Glutamatergic neuron (in vitro differentiated cells): ENCODE measurements at places on chromosomes 12 and 14. TPM values are rescaled to one million over a fixed set of nuclear protein-coding genes. Genes with fewer than 3 reads are reported as not detected.

GOLT1B gene
- 42.2 TPM for total RNA-seq

ATP5MC2 gene
- total RNA-seq: 283 TPM

WNT1 gene
- total RNA-seq: not detected

DNA sequence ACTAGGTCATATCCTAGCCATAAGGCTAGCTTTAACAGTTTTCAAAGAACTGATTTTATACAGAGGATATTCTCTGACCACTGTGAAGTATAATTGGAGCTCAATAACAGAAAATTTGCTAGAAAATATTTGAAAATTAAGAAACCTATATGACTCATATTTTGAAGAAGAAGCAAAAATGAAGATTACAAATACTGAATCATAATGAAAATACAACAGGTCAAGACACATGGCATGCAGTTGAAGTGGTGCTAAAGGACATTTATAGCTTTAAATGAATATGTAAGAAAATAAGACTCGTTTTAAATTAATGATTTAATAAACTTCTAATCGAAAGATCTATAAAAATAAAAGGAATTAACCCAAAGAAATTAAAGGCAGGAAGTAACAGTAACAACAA, 1234.6 kb downstream of the SLC16A7 start:
- no peak for DNase-seq

- DNase-seq: no peak
These were observed 6.7 kb upstream of the DNAAF2 start for GRCh38 chr14:49641697-49642129.

DNA sequence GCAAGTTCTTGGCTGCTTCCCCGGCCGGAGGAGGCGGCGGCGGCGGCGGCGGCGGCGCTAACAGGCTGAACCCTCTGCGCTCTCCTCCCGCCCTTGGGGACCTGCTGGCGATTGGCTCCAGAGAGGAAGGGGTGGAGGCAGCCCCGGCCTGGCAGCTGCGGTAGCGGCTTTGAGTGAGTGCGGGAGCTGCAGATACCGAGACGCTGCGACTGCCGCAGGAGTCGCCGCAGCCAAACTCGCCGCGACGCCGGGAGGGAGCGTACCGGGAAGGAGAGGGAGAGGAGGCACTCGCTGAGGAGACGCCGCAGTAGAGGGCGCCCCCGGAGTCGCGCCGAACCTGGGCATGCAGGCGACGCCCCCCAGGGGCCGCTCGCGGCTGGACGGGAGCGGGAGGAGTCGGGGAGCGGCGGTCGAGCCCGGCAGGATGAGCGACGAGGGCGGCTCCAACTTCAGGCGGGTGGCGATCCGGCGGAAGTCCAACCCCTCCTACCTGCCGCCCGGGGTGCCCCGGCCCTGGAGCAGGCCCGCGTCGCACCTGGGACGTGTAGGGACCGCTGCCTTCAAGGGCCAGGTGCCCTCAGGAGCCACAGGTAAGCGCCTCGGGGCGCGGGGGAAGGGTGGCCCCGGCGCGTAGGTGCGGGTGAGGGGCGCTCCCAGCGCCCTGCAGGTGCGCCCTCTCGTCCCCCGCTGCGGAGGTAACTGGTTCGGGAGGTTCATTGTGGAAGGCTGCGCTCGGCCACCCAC, at the start of gene FGD4:
Gene FGD4, plus strand, starts transcription at position 189 of the 744 bp plus-strand sequence.
- peak; percentile 86 for DNase-seq

GRCh38 chr12:20601668-20602280, 93.4 kb upstream of the SLCO1C1 start:
- no peak for DNase-seq

DAO gene
- total RNA-seq: not detected

ADAMTS20 gene
- 7.0 TPM for total RNA-seq

DIO2 gene
- total RNA-seq: 1.5 TPM

GRCh38 chr12:23473071-23473470, 476.4 kb downstream of the SOX5 start:
- DNase-seq: no peak

HCFC2 gene
- total RNA-seq: 25.1 TPM

DNA sequence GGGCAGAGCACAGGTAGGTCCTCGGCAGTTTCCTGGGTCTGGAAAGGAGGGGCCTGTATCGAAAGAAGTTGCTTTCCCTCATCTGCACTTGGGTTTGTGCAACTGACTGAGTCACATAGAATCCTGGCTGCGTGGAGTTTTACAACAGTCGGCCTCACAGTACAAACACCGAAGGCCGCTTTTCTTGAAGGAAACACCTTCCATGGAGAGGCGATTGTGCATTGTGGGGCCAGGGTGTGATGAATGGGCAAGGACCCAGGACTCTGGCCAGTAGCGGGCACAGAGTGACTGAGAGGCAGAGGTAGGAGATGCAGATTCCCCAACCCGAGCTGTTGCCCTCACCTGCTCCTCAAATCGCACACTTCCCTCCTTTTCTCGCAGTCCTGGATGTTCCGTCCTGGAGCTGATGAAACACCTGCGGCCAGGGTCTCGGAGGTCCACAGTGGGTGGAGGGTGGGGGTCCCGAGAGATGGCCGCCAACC, 7.7 kb downstream of the CCND2 start:
- DNase-seq: no peak

DNA sequence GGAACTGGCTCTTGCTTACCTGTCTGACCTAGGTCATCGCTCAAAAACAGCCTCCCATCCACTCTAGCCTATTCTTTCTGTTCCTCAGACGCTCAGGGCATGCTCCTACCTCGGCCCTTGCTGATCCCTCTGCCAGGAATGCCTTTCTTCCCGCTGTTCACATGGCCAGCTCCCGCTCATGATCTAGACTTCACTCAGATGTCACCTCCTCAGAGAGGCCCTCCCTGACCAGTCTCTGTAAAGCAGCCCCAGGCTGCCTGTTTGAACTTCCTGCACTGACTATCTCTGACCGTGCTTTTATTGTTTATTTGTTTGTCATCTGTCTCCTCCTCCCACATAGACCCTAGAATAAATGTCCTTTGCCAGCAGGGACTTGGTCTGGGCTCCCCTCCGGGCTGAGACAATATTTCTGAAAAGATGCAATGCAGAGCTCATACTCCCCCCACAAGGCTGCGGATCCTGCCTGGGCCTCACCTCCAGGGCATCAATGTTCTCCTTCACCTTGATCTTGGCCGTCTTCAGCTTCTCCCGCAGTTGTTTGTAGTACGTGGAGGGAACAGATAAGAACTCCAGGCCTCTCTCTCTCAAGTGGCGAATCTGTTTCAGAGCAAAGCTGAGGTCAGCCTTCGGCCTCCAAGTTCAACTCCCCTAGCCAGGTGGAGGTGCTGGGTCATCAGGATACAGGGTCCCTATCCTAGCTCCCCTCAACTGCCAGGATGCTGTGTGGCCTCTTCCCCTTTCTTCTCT, 15.2 kb downstream of the HPD start:
- no peak for DNase-seq

DNA sequence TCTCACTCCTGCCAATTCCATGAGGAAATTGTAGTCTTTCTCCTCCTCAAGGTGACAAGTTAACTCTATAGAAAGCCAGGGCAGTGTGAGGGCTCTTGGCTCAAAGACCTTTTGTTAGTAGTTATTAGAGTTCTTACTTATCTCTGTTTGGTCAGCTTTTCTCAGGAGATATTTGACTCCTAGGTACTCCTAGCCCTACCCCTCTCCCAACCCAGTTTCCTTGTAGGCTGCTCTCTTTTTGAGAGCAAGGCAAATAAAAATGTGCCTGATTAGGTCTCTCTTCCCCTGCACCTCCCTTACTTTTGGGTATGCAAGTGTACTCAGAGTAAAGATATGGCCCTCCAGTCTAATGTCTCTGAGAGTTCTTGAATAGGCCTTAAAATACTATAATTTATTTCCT, 23.8 kb downstream of the BTG1 start:
- DNase-seq: no peak

- no peak for DNase-seq
These were observed 272.0 kb upstream of the E2F7 start for GRCh38 chr12:77337362-77337761.

DNA sequence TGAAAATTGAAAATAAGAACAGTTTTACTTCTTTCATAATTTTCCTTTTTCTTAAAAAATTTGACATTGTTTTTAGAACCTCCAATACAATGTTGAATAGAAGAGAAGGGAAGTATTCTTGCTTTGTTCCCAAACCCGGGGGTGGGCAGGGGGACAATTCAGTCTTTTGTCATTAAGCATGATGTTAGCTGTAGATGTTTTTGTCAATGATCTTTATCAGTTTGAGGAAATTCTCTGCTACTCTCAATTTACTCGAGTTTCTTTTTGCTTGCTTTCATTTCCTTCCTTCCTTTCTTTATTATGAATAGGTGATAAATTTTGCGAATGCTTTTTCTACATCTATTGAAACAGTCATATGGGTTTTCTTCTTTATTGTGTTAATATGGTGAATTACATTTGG, 183.2 kb upstream of the FRMD6 start:
- DNase-seq: no peak

GALNT9 gene
- 13.7 TPM for total RNA-seq

SMCO2 gene
- not detected for total RNA-seq

DNA sequence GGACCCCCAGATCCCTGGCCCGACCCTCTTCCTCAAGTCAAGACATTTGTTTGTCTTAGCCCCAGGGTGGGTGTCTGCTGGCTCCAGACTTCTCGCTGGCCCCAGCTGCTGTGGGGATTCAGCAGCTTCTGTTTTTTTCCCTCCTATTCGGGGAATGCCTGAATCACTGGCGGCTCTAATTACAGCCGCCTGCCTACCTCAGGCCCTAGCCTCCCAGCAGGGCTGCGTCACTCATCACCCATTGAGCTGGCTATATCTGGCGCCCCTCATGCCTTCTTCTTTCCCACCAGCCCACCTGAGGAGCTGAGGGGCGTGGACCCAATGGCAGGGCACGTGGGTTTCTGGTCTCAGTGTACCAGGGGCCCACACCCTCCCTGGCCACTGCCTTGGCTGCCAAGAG, 10.1 kb downstream of the KRT80 start:
- peak; percentile 9 for DNase-seq
